ENCODE measurements at places on chromosomes 5 and 9.

GRCh38 chr9:84349671-84350070 is 9.1 kb upstream of the SLC28A3 start:
- DNase-seq: no peak

DNA sequence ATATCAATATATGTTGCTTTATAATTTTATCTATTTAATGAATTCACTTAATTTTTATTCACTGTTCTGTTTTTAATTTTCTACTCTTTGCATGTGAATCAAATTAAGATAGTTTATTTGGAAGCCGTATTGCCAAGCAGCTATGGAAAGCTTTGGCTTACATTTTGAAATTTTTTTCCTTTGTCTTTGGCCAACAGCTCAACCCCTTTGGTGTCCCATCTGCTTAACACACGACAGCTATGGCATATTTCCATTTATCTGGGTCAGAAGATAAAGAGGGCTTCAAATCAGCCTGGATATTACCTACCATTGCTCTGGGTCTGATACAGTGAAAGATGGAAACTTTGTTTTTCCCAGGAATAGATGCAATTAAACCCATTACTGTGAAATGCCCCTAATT is 201.0 kb downstream of the WDR70 start:
- DNase-seq: no peak

DNA sequence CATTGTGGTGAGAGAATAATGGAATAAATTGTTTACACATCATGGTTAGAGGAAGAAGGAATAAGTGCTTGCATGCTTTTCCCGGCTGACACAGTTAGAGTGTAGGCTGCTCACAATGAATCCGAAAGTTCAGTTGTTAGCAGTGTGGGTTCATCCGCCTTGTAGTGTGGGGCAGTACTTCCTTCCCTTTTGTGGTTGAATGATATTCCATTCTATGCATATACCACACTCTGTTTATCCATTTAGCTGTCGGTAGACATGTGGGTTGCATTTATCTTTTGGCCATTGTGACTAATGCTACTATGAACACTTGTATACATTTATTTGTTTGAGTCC is 84.0 kb downstream of the COL5A1 start:
- DNase-seq: no peak

- no peak for DNase-seq
These were observed 71.1 kb downstream of the FBN2 start for GRCh38 chr5:128466980-128467379.

DNA sequence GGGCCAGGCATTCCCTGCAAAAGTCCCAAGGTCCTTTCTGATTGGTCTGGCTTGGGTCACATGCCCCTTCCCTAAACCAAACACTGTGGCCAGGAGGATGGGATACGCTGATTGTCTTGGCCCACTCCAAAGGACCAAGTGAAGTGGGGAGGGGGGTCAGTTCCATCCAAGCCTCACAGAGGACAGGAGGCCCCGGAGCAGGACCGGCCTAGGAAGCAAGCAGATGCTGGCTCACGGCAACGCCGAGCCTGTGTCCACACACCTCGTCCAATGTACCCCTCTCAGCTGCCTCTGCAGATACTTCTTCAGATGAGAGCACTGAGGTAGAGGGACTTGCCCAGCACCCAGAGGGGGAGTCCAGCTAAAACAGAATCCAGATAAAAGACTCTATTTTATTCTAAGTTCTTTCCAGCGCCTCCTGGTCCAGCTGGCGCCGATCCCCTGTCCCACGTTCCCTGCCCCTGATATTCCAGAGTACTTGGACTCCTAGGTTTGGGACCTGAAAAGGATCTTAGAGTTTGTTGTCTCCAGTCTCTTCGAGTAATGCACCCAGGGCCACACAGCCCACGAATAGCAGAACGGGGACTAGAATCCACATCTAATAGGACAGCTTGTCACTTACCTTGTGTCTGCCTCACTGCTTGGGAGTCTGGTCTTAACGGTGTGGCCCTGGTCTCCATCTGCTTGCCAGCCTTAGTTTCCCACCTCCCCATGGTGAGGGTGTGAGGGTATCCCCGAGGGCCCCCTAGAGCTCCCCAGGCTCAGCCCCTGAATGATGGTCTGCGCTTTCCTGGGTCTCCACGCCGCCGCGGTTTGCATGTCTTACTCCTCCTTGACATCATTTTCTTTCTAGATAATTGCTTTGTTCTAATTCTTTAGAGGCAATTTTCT is 72.4 kb upstream of the UNC5A start:
- DNase-seq: no peak

DNA sequence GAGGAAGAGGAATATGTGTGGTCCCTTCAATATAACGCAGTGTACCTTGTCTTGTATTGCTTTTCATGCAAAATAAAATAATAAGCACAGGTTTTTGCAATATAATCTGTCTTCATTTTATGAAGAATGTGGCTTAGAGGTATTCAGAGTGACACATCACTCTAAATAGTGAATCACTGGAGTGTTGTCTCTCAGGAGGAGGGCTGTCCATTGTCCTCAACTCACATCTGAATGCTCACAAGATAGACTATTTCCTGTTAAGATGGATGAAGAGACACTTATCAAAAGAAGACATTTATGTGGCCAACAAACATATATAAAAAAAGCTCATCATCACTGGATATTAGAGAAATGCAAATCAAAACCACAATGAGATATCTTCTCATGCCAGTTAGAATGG is 1147.5 kb upstream of the C9orf72 start:
- no peak for DNase-seq

DNA sequence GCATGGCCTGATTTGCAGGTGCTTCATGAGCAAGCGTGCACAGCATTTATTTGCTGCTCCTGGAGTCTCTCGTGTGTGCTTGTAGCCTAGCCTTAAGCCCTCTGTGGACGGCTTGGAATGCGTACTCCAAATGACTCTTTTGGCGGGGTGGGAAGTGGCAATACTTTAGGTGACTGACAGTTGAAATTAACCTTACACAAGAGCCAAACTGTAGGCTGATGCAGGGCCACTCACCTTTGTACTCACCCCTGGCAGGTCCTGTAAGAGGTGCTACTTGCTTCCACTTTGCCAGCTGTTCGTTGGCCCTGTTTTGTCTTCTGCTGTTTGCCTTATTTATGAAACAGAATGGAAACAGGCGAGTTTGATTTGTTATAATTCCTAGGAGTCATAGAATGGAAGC is 22.9 kb downstream of the TENT4A start:
- no peak for DNase-seq

DNA sequence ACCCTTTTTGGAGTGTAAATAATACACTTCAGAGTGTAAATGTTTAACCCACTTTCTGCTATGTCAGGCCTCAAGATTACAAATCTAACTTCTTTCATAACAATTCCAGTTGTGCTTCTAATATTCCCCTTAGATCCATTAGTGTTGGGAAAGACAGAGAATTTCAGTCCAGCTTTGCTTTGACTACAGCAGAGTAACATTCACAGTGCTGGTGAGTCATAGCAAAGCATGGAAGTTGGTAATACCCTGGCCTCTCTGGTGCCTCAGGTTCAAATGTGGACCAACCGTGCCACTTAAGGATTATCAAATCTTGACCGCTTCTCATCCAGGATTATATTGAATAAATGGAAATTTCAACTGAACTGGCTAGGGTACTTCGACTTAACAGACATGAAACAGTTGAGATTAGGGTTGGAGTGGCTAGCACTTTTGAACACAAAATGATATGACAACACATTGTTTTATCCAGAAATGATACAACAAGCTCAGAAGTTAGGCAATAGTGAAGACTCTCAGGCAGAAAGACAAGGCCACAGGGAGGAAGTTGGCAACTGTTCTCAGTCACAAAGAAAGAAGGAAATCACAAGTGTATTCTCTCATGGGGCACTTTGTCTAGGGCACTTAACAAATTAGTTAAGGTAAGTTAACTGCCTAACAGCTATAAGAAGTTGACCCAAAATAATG is 24.4 kb upstream of the RASA1 start:
- no peak for DNase-seq

- DNase-seq: no peak
These were observed 63.8 kb upstream of the RNF130 start for GRCh38 chr5:180135128-180135955.

- DNase-seq: peak; percentile 17
These were observed 24.9 kb downstream of the CNOT6 start for GRCh38 chr5:180519098-180519497.

- DNase-seq: no peak
These were observed 29.5 kb upstream of the TGFBR1 start for GRCh38 chr9:99075246-99075912.

- no peak for DNase-seq
These were observed 318.4 kb upstream of the PANK3 start for GRCh38 chr5:168897387-168898122.

- DNase-seq: no peak
These were observed 44.6 kb downstream of the DMRT2 start for GRCh38 chr9:1094749-1095148.

GRCh38 chr9:2785060-2785950 is 58.6 kb downstream of the PUM3 start:
- no peak for DNase-seq

- DNase-seq: no peak
These were observed 76.7 kb upstream of the CHD1 start for GRCh38 chr5:99005506-99005905.

Data from CD4-positive, alpha-beta T cell treated with Interleukin-4 for 1 hour (primary cell).